EH (cell line): ENCODE measurements at places on chromosomes 1 and 21.
A peak's percentile ranks its signal among the peaks of the same experiment; 100 is the strongest.

DNA sequence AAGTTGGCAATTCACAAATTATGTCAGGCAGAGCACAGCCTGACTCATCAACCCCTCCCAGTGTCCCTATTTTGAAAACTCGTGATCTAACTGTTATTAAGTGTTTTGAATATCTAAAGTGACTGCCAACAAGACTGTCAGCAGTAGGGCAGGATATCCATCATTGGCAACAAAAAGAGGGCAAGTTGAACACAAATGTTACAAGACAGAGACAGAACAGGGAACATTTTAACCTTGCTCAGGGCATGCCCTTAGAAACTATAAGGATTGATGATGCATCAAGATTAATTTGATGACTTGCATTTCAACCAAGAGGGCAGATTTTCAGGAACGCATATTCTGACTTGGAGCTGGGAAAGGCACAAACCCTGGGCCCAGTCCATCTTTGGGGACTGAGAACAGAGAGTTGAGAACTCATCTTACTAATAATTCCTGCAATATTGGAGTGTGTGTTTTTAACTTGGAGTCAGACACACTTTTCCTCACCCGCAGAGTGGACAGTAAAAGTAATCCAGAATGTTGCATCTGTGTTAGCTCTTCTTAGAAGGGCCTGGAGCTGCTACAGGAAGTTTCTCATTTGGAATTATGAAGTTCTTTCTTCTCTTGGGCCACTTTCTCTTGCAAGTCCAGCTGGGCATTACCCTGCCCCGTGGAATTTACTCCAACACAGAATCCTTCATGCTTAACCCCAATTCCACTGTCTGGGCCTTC, 317.2 kb downstream of the LTN1 start:
- peak; percentile 62 for DNase-seq

DNA sequence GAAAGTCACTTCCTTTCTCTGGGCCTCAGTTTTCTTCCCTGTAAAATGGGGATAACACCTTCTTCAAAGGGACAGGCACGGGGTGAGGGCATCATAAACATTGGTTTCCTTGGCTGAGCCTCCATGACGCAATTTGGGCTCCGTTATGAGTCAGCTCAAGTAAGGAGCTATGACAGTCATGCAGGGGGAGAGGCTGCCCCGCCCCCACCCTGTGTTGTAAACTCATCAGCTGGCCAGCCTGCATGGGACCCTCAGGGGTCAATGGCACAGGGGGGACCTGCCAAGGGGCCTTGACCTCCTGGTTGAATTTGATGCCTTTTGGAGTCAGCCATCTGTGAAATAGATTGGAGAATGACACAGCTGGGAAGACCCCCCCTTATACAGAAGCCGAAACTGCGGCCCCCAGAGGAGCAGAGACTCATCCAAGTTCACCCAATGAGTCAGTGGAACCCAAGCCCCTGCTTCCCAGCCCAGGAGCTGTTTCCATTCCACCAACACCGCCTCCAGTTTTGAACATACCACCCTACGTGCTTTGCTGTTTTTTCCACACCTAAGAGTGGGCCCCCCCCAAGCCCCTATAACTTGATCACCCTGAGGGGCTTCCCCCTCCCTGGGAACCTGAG, 36.8 kb upstream of the RUNX3 start:
- peak; percentile 85 for DNase-seq

- DNase-seq, result no peak
Observed at GRCh38 chr1:94246692-94247137, 9.3 kb upstream of the ARHGAP29 start.

DNA sequence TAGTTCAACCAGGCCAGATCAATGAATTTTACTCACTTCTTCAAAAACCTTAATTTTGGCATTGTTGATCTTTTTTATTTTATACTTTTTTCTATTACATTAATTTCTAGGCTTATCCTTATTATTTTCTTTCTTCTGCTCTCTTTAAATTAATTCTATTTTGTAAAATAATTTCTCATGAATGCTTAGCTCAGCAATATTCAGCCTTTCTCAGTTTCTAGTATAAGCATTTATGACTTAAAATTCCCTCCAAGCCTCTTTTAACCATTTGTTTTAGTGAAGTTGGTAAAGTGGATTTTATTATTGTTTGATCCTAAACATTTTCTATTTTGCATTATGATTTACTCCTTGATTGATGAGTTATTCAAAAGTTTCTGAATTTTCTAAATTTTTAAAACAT, 20.6 kb upstream of the SAMD13 start:
- DNase-seq, result no peak

DNA sequence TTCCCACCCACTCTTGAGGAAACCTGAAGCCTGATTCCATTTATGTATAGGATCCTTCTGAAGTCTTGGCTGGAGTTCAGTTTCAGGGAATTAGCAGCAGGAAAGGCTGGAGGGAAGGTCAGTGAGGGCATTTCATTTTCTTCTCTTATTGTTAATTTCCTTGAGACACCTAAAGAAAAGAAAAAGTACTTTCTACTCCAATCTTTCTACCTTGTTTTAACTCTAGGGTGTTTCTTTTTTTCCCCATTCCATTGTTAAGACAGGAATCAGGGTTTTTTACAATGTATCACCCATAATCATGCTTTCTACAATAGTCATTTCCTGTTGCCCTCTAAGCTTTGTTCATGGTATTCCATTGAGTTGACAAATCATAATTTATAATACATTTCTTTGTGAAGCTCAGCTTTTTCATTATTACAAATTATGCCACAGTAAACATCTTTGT, 27.4 kb downstream of the SNRPE start:
- peak; percentile 75 for DNase-seq

- peak; percentile 80 for DNase-seq
Observed at GRCh38 chr1:103106426-103107341, 1.6 kb downstream of the COL11A1 start.

DNA sequence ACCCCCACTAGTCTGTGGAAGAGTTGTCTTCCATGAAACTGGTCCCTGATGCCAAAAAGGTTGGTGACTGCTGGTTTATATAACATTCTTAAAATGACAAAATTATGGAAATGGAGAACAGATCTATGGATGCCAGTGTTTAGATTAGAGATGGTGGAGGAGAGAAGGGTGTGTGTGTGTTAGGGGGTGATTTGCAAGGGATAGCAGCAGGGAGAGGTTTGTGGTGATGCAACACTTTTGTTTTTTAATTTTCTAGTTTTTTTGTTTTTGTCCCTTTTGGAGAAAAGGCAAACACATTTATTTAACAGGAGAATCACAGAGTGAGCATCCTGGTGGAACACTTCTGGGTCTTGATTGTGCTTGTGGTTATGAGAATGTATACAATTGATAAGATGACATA, 143.8 kb downstream of the RPS6KC1 start:
- DNase-seq, result no peak

- no peak for DNase-seq
Observed at GRCh38 chr1:24853649-24854048, 76.4 kb downstream of the RUNX3 start.

DNA sequence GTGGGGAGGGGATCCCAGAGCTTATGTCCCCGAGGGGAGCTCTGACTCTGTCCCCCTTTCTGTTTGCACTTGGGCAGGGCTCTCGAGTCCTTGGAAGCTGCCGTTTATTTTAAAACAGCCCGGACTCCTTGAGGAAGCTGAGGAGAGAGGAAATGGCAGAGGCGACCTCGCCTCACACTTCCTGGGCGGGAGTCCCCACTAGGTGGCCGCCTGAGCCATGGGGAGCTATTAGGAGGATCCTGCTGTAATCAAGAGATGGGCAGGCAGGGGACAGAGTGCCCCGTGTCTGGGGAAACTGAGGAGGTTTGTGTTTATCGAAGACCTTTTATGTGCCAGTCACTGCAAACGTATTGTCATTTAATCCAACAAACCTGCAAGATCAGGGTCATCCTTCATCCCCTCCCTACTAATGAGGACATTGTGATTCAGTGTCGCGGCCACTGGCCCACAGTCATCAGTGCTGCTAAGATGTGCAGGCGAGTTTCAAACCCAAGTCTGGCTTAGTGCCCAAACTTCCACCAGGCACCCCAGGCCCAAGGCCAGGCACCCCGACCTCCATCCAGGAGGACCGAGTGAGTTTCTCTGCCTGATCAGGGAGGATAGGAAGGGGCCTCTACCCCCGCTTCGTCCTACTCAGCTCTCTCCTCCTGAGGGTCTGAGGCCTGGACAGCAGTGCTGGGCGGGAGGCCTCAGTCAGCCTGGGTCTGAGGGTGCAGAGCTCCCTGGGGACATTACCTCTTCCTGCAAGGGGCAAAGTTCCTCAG, 316.9 kb upstream of the VAMP3 start:
- peak; percentile 54 for DNase-seq

DNA sequence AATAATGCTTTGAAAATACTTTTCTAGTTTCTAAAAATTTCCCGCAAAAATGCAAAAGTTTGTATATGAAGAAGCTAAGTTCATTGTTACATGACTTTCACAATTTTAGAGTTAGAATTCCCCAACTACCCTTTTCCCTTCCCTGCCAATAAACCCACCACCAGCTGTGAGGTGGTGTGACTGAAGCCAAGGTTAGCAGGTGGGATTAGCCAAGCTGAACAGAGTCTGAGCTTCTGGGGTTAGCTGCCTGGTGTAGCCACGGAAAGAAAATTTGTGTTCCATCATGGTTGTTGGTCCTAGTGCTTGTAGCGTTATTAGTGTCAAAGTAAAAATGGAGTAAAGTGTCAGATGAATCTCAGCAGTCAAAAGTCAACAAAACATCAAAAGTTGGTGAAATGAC, 110.9 kb downstream of the ASTN1 start:
- DNase-seq, result no peak

DNA sequence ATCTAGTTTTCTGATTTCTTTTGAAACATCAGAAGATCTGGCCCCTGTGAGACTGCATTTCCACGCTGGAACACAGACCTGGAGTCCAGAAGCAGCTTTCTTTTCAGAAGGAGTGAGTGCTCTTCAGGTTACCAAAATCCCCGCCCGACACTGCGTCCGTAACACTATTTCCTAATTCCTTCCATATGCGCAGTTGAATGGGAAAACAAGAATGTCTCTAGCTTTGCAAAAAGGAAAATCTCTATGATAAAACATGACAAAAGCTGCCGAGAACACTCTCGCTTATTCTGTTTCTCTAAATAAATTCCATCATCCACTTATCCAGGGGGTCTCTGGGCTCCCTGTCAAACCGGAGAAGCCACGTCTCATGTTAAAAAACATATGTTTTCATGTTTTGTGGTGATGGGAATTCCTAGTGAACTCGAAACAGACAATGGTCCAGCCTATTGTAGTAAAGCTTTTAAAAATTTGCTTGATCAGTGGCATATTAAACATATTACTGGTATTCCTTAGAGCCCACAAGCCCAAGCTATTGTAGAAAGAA, 67.7 kb downstream of the PLD5 start:
- DNase-seq, result no peak

DNA sequence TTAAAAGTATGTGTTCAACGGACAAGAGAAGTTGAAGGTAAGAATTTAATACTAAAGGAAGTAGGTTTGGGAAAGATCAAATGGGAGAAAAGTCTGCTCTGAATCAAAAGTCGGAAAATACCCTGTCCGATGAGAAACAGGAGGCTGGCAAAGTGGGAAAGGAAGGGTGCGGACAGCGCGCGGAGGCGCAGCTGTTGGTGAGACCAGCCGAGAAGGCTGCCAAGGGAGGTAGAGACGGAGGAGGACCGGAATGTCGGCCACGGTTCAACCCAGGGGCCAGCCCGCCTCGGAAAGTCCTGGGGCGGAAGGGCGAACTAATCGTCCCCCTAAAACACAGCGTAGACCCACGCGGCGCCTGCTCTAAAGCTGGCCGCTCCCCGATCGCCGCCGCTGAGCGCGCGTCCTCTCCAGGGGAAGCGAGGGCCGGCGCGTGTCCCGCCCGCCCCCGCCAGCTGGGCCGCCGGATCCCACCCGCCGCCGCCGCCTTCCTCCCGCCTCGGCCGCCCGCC, 639 bp upstream of the SPATA1 start:
- peak; percentile 73 for DNase-seq

- DNase-seq, result no peak
Observed at GRCh38 chr1:89810880-89811279, 10.0 kb upstream of the LRRC8D start.

- DNase-seq, result no peak
Observed at GRCh38 chr21:37912616-37913015, 3.6 kb downstream of the KCNJ6 start.

DNA sequence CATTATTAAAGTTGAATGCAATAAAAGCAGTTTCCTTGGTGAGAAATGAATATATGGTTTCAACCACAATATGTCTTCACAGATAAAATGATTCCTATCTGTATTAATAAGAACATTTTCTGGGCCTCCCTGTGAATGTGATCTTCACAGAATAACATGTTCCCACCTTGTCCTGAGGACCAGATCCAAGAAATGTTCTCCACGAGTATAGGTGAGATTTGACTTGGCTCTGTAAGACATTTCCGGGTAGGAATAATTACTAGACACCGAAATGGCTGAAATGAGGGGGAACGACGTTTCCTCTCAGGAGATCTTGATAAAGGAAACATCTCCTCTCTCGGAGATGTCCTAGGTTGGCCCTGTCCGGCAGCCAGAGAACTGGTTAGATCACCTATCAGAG, 61.4 kb downstream of the CLIC6 start:
- DNase-seq, result no peak

DNA sequence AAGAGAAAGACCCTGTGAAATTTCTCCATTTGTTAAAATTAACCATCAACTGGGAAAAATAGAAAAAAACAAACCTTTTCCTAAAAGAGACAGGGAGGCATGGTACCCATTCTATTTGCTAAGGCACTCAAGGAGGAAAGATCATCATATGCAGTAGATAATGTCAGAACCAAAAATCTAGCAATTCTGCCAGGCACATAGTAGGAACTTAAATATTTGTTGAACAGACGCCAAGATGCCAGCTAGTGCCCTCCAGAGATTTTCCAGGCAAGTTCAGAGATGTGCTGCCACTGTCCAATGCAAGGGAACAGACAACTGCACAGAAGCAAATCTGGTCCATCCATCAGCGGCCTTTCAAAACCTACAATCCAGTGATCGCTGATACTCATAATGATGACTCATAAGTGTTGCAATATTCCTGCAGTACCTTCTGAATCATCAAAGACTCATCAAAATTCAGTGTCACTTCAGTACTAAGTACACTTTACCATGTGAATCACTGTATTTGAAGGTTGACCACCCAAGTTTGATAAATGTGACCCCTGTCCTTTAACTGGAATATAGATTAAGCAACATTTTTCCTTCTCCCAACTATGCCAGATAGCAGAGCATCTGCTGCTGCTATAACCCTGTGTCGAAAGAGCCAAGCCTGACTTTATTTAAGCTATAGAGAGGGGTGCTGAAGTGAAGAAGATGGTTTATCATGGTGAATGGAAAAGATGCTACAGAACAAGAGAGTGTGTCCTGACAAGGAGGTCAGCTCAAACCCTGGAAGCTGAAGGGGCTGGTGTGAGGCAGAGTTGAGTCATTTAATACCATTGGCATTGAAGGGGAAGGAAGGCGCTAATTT, 99.1 kb downstream of the MT1HL1 start:
- DNase-seq, result peak; percentile 83

GRCh38 chr1:75677443-75677842, 47.1 kb upstream of the ACADM start:
- no peak for DNase-seq

DNA sequence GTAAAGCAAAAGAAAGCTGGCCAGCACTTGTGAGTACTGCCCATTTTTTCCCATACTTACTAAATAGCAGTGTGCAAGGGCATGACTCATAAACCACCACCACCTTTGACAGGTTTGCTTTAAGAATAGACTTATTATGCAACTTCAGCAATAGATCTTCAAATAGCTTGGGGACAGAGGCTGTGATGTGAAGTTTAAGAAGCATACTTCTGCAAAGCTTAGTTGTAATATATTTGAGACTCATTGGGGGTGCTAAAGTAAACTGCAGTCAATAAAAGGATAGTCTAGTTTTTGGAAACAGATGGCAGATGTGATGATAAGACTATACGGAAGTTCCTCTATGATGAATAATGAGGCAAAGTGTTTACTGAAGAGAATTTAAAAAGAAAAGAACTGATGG, 210.0 kb downstream of the PLA2G4A start:
- DNase-seq, result peak; percentile 1

- peak; percentile 99 for DNase-seq
Observed at GRCh38 chr1:224542783-224543440, 73.2 kb upstream of the CNIH3 start.
